Activated T-cell treated with anti-CD3 and anti-CD28 coated beads for 1 hour (primary cell): ENCODE measurements at places on chromosomes 3 and 15.

DNA sequence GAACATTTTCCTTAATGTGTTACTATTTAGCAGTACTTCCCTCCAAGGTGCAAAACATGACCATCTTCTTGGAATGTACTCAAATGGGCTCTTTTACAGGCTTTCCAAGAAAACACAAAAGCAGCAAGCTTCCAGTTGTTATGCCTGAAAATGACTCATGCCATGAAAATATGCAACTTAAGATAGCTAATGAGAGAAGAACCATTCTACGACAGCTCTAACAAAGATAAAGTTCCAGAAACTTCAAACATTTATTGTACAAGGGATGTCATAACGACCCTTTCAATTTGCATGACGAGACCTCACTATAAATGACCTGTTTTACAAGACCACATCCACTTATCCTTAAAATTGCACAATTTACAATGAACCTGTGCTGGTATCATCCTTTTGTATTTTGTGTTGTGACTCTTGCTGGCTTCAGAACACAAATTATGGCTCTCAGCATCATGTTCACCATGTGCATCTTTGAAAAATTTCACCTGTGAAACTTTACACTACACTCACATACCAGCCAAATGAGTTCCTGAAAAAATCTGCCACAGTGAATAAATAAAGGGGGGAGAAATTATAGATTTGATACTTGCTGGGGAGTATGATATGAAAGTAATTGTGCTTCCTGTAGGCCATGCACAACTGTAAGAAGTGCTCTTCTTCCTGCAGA, 433.7 kb downstream of the MAGI1 start:
- no peak for DNase-seq

DNA sequence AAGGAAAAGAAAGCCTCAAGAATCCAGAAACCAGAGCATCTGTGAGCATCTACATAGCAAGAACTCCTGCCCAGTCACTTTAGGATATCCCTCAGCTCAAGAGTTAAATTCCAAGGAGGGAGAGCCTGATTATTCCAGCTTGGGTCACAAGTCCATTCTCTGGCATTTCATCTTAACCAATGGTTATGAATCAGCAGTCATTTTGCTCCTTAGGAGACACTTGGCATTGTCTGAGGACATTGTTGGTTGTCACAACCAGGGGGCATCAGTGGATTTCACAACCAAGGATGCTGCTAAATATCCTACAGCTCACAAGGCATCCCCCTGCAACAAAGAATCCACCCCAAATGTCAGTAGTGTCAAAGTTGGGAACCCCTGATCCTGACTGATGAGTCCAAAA, 51.0 kb upstream of the LMCD1 start:
- DNase-seq: no peak

DNA sequence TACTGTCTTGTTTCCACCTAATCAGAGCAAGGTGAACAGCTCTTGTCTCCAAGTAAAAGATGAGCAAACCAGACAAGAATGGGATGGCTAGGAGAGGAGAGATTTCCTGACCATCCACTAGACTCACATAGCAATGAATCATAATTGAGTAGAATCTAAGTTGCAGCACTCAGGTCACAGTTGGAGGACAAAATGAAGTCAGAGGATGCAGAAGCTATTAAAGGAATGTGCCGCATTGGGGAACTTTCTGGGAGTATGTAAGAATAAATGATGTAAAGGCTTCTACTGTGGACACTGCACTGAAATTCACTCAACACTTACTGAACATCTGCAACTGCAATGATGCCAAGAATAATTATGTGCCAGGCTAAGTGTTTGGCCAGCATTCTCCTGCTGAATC, 217.4 kb upstream of the WNT5A start:
- no peak for DNase-seq

DNA sequence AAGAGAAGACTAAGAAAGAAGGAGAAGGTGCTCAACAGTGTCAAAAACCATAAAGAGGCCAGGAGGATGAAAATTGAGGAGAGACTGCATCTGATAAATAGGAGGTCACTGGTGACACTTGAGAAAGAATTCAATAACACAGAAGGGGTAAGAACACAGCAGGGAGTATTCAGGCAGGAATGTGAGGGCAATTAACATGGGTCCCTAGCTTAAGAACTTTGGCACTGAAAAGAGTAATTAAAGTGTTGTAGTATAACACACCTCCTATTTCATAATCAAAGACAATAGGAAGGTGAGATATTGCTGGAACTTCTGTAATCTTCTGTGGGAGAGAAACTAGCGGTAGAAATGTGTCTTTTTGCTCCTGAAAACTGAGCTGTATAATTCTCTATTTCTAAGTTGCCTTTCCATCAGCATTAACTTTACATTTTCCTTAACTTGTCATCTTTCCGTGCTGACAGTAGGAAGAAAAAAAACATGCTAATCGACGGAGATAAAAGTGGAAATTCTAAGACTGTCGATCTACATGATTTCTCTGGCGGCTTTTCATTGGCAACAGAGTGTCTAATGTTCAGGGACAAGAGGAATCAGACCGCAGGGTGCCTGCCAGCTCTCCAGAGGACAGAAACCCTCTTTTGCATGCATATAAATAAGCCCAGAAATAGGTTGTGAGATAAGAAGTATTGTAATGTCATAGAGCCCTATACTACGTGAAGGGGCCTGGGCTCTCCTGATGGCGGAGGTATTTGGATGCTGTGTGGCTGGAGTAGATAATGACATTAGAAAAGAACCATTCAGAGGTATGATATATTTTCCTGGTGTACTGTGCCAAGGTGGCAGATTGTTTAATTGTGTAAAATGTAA, 147.9 kb upstream of the GAP43 start:
- no peak for DNase-seq

- no peak for DNase-seq
Measured at GRCh38 chr3:27673701-27674100, 48.4 kb downstream of the EOMES start.

DNA sequence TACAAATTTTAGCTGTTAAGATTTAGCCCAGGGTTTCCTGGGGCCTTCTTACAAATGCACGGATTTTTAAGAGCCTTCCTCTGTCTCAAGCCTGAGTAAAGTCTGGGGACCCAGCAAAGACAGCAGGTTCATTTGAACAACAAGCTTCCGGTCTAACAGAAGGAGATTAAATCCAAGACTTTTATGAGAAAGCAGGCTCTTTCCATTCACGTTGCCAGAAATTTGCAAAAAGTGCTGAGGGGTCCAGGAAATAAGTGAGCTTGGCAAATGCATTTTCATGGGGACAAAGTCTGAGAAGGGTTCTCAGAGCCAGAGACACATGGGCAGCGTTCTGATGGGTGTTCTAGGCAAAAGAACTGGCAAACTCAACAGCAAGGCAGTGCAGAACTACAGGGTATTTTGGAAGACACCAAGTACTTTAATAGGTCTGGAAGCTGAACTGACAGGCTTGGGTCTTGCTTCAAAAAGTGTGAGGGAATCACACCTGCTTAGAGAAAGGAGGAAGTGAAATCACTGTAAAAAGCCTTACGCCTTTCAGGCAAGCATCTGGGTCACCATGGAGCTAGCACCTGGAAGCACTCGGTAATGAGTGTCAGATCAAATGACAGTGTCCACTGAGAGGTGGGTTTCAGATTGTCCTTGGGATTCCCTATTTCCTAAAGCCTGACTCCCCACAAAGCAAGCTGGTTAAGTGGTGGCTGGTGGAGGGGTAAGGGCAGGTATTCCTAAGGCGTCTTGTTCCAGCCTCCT, 115.8 kb upstream of the ARHGEF3 start:
- DNase-seq: no peak

DNA sequence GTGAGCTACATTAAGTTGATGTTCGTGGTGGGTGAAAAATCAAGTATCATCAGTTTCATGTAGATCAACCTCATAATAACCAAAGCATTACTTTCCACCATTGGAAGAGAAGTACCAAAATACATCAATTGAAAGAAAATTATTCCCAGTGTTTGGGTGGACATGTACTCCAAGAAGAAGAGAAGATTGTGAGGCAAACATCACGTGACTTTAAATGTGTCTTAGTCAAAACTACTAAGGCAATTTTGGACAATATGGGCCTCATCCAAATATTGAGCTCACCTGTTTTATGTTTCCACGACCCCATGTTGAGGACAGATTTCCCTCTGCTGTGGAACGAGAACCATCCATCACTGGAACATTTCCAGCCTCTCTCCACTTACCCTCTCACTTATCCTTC, 303.0 kb upstream of the LMCD1 start:
- DNase-seq: no peak

DNA sequence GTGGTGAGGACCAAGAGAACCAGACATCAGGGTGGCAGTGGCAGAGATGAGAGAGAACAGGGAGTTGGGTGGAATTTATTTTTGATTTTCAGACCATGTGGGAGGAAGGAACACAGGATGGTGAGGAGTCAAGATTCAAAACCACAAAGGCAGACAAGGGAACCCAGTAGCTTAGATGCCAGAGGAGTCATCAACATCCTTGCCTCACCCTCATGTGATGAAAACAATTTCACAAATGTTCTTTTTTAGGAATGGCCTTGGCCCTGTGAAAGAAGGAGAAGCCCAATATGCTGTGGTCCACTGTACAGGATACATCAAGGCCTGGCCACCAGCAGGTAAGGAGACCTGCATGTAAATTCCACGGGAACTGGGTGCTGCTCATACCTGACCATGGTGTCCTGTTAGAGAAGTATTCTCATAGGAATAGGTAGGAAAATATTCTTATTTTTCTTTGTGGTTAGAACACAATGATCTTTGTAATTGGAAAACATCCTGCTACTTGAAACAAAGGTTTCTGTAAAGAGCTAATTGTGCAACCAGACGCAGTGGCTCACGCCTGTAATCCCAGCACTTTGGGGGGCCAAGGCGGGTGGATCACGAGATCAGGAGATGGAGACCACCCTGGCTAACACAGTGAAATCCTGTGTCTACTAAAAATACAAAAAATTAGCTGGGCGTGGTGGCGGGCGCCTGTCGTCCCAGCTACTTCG, 110.0 kb downstream of the ARNT2 start:
- no peak for DNase-seq

GRCh38 chr3:84980011-84980410, 21.2 kb downstream of the CADM2 start:
- DNase-seq: no peak

DNA sequence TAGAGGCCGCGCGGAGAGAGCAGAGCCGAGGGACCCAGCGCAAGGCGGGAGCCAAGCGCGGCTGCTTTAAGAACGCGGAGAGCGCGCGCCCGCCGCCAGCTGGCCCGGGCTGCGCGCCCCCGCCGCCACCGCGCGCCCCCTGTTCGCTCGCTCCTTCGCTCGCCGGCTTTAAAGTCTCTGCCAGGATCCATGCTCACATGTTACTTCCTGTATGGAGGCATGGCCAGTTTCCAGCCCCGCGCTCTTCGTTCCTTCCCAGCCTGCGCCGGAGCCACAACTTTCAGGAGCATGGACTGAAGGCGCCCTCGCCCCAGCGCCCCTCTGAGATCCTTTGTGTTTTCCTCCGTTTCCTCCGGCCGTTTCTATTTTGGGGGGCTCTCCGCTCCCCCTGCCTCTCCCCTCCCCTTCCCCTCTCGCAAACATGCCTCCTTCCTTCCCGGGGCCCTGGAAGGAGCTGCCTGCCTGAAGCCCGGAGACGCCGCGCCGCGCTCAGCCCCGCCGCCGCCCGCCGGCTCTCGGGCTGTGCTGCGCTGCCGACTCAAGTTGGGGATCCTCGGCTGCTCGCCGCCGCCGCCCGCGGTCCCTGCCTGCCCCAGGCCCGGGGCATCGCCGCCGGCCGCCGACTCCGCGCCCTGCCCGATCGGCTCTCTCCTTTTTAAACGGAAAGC, at the start of gene PTPRG:
PTPRG (plus strand) TSS at position 198 of the 668 bp plus-strand sequence. CDS start 717 bp downstream, outside the sequence.
- no peak for DNase-seq

DNA sequence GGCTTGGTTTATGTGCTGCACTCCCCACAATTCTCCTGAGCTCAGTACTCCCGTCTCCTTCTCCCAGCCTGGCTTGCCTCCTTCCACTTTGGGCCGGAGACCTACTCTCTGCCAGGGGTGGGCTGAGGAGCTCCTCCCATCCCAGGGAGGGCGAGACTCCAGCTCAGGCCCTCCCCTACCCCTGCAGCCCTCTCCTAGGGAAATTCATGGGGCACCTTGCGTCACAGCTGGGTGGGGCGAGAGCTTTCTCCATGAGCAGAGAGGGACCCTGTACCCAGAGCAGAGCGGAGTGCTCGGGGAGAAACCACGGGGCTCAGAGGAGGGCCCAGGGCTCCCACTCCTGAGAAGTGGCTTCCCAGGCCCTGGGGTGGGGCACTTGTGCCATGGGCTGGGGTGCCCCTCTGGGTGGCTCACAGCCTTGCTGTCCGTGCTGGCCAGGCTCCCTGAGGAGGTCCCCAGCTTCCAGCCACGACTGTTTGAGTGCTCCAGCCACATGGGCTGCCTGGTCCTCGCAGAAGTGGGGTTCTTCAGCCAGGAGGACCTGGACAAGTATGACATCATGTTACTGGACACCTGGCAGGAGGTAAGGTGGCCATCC, 13.3 kb downstream of the VILL start:
- DNase-seq: no peak

DNA sequence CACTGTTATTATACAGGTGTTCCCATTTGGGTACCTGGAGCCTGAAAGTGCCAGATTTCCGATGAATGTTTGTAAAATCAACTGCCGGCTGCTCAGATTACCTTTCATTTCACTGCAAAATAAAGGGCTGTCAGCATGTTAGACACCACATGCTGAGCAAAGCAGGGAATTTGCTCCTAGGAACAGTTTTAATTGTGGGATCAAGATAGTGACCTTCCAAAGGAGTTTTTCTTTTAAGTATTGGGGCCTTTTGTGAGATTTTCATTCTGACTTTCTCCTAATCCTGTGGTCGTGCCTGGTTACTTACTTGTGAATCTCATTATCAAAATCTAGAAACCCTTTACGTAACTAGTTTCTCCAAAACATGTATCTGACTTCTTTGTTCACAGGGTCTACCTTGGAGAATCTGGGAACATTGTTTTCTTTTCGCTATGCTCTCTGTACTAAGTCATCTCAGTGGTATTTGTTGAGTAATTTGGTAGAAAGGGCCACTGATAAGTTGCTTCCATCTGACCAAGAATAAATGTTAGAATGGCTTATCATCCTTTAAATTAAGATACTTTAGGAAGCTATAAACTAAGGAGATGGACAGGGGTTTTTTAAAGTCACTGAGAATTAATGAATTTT, 40.8 kb upstream of the LRTM1 start:
- DNase-seq: no peak

DNA sequence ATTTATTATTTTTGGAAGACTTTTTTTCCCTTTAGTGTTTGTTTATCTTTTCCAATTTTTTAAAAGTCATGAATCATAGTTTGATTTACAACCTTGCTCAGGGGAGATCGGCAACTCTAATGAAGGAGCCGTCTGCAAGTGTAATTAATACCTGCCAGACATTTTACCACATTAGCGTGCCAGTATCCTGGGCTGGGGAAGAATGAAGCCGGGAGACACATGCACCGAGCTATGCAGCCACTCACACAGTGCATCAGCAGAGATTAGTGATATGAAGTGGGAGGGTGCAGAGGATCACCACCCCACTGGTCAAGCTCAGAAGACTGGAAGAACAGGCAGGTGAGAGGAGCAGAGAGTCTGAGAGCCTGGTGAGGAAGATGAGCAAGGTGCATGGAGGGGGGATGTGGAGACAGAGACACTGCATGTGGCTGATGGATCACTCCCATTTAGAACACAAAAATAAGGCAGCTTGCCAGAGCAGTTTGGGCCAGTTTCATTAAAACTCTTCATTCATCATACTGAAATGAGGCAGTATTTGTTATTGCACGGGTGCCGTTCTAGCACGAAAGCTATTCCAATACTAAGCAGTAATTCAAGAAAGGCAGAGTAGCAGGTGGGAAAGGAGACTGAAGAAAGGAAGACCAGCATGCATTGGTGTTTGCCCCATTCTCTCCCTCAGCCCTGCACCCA, 821.6 kb downstream of the TUSC7 start:
- DNase-seq: no peak
